ENCODE measurements at places on chromosomes 2 and 18. TPM values are rescaled to one million over a fixed set of nuclear protein-coding genes. Genes with fewer than 3 reads are reported as not detected.

GRCh38 chr2:45616658-45617411 is 5.8 kb upstream of the SRBD1 start:
- peaks cover 2% of the 10 kb centered on the region for H3K27me3 ChIP-seq
- H3K4me3 ChIP-seq: no peak overlapping the region
- peak overlapping the region; percentile 43 for H3K27ac ChIP-seq
- H3K4me1 ChIP-seq: peaks cover 31% of the 10 kb centered on the region
- H3K36me3 ChIP-seq: no peaks in the 10 kb centered on the region
- DNase-seq: no peak

- H3K36me3 ChIP-seq: no peaks in the 10 kb centered on the region
- H3K27me3 ChIP-seq: no peaks in the 10 kb centered on the region
- H3K4me1 ChIP-seq: peaks cover 14% of the 10 kb centered on the region
- no peak overlapping the region for H3K27ac ChIP-seq
- H3K4me3 ChIP-seq: no peak overlapping the region
- no peak for DNase-seq
Observed at GRCh38 chr2:41922177-41922576, 125.6 kb upstream of the PKDCC start.

- no peaks in the 10 kb centered on the region for H3K4me1 ChIP-seq
- no peak overlapping the region for H3K4me3 ChIP-seq
- H3K27me3 ChIP-seq: no peaks in the 10 kb centered on the region
- H3K27ac ChIP-seq: no peak overlapping the region
Observed at GRCh38 chr2:54077088-54077900, 38.1 kb upstream of the ACYP2 start.

KLHL41 gene
- 1.4 TPM for total RNA-seq

- no peaks in the 10 kb centered on the region for H3K36me3 ChIP-seq
- H3K4me3 ChIP-seq: no peak overlapping the region
- H3K4me1 ChIP-seq: peaks cover 26% of the 10 kb centered on the region
- no peaks in the 10 kb centered on the region for H3K27me3 ChIP-seq
Observed at GRCh38 chr2:191851158-191851557, 4.3 kb upstream of the CAVIN2 start.

GRCh38 chr2:201150454-201151020 is 32.4 kb upstream of the CASP10 start:
- no peak overlapping the region for H3K4me3 ChIP-seq
- H3K27me3 ChIP-seq: no peaks in the 10 kb centered on the region
- peaks cover 3% of the 10 kb centered on the region for H3K36me3 ChIP-seq

DNA sequence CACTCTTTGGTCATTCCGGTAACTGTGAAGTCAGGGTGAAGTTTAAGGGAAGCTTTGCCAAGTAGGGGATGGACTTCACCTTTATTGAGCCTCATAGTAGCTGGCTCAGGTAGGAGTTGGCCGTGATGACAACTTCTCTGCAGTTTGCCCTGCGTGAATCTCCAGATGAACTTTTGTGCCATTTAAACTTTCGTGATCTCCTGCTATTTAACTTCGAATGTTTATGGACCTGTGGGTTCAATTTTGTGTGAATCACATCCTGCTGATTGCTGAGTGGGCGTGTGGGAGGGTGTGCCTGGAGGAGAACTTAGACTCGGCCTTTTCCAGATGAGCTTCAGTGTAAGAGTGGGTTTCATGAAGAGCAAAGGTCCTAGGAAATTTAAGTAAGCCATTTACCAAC is 4.2 kb downstream of the UGT1A1 start:
- peaks cover 17% of the 10 kb centered on the region for H3K27me3 ChIP-seq
- no peak for DNase-seq
- H3K4me1 ChIP-seq: peaks cover 10% of the 10 kb centered on the region
- H3K27ac ChIP-seq: no peak overlapping the region
- no peak overlapping the region for H3K4me3 ChIP-seq

DNA sequence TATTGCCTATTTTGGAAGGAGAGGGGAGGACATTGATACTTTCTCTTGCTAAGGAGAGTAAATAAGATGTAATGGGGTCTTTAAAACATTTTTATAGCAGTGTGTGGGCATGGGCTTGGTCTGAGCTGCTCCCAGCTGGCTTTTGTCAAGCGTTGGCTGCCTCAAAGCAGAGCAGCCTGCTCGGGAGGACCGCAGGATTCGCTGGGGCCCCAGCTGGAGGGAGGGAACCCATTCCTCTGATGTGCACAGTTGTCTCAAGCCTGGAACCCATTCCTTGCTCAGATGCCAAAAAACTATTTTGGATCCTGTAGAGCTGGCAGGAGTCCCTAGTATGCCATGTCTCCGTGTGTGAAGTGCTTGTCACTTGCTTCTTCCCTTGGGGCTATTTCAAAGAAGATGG is 59.4 kb upstream of the RMDN2 start:
- no peak overlapping the region for H3K27ac ChIP-seq
- no peaks in the 10 kb centered on the region for H3K36me3 ChIP-seq
- DNase-seq: no peak
- H3K4me1 ChIP-seq: peaks cover 8% of the 10 kb centered on the region
- H3K27me3 ChIP-seq: no peaks in the 10 kb centered on the region
- no peak overlapping the region for H3K4me3 ChIP-seq

LRRC30 gene
- total RNA-seq: not detected

DNA sequence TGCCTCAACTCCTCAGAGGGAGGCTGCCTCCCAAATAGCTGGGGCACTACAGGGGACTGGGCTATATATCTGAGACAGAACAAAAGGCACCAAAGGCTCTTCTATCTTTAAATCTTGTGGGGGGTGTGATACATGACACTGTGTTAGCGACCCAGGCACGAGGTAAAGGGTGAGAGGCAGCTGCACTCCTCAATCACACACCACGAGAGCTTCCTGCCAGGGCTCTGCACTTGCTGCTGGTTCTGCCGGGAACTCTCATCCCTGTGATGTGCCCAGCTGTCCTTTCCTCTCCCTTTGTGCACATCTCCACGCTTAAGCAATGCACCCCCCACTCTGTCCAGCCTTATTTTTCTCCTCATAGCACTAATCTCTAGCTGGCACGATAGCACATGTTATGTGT is 32.4 kb downstream of the NPC1 start:
- H3K27ac ChIP-seq: no peak overlapping the region
- DNase-seq: no peak
- H3K4me1 ChIP-seq: no peaks in the 10 kb centered on the region
- peaks cover 37% of the 10 kb centered on the region for H3K36me3 ChIP-seq

GRCh38 chr2:85355521-85355920 is 952 bp downstream of the ELMOD3 start:
- peaks cover 13% of the 10 kb centered on the region for H3K36me3 ChIP-seq
- peak overlapping the region; percentile 98 for H3K4me3 ChIP-seq
- H3K27me3 ChIP-seq: no peaks in the 10 kb centered on the region
- no peak for DNase-seq
- peak overlapping the region; percentile 22 for H3K27ac ChIP-seq

GRCh38 chr2:44929159-44929734 is 12.3 kb upstream of the SIX3 start:
- no peak overlapping the region for H3K27ac ChIP-seq
- peaks cover 80% of the 10 kb centered on the region for H3K27me3 ChIP-seq
- peaks cover 2% of the 10 kb centered on the region for H3K36me3 ChIP-seq
- H3K4me3 ChIP-seq: no peak overlapping the region

GRCh38 chr2:72843301-72843700 is 17.5 kb upstream of the EXOC6B start:
- peaks cover 16% of the 10 kb centered on the region for H3K27me3 ChIP-seq
- DNase-seq: no peak
- H3K4me1 ChIP-seq: no peaks in the 10 kb centered on the region
- no peak overlapping the region for H3K27ac ChIP-seq

GRCh38 chr2:6971502-6971901 is 54.3 kb downstream of the RNF144A start:
- DNase-seq: no peak
- H3K4me1 ChIP-seq: peaks cover 8% of the 10 kb centered on the region
- no peak overlapping the region for H3K27ac ChIP-seq
